ENCODE measurements at places on chromosomes 5 and 9.

- no peak overlapping the region for H3K4me3 ChIP-seq
- no peaks in the 10 kb centered on the region for H3K4me1 ChIP-seq
- DNase-seq: no peak
- no peaks in the 10 kb centered on the region for H3K36me3 ChIP-seq
- H3K27ac ChIP-seq: no peak overlapping the region
- no peaks in the 10 kb centered on the region for H3K27me3 ChIP-seq
Measured at GRCh38 chr5:135942202-135942771, 12.5 kb downstream of the LECT2 start.

DNA sequence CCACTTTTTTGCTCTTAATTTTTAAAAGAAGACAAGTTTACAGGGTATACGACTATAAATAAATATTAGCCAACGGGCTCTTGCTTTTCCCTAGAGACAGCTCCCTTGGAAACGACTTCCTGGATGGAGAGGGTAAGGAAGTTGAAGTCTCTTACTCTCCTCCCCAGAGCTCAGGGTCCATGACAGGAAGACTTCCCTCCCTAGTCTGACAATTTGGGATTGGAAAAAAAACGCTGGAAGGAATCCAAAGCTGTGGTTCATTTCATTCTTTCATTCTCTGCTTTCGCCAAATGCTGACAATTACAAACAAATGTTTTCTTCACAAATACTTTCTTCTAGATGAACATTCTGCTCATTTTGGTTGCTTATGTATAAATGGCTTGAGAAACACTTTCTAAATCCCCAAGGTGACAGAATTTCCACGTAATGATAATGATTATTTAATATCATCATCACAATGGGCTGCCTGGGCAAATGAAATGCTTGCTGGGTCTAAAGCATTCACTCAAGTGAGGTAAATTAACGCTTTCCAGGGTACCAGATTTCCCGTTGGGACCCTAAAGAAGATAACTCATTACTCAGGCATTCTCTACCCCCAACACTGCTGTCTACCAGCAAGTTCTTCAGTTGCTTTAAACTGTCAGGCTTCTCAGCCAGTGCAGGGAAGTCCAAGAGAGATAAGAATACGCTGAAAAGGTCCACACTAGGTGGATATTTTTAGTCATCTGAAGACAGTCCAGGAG lies 139.8 kb upstream of the SLC30A5 start:
- H3K27me3 ChIP-seq: no peaks in the 10 kb centered on the region
- no peaks in the 10 kb centered on the region for H3K36me3 ChIP-seq
- no peaks in the 10 kb centered on the region for H3K4me1 ChIP-seq
- H3K4me3 ChIP-seq: no peak overlapping the region

DNA sequence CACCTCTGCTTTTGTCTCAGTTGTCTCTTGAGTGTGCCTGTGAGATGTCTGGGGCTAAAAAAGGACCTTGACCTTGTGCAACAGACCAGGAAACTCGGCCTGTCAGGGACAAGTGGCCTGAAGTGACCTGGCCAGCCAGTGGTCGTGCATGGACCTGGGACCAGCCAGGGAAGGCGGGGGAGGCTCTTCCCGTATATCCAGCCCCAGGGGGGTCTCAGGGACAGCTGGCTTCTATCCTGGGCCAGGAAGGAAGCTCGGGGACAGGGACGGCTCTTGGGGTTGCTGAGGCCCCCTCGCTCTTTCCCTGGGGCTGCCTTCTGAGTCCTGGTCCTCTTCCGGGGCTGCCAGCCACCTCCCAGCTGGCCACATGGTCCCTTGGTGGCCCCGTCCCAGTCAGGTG lies 3.2 kb upstream of the ADAMTSL2 start:
- no peak for DNase-seq
- H3K36me3 ChIP-seq: no peaks in the 10 kb centered on the region
- H3K27me3 ChIP-seq: peaks cover 98% of the 10 kb centered on the region
- no peak overlapping the region for H3K27ac ChIP-seq
- no peaks in the 10 kb centered on the region for H3K4me1 ChIP-seq

DNA sequence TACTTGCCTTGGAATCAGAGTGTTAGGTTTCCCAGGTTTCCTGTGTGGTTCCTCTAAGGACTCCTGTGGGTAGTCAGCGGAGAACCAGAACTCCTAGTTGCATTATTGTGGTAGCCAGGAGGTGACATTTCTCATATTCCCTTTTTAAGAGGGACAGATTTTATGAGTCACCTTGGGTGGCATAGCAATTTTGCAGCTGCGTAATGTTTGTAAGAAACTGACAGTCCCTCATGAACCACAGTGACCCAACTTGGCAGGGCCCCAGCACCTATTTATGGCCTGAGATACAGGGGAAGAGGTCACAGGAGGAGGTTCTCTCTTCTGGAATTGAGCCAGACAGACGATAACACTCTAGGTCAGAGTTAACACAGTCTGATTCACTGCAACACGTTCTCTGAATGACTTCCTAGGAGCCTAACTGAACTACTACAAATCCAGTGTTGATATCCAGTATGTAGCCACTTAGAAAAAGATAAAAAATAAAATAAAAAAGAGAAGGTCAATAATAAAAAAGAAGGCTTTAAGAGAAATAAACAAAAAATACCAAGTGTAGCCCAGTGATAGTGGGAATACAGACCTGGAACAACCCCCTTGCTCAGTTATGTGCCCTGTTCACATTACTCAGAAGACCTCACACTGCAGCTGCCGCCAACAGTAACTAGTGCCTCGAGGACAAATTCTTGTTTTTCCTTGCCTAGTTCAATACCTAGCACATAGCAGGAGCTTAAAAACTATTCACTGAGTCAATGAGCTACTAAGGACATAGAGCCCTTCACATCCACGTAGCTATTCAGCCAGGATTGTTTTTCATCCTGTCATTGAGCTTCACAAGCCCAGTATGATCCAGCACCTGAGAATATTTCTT lies 50.7 kb upstream of the VLDLR start:
- peak overlapping the region; percentile 77 for H3K27ac ChIP-seq
- peaks cover 61% of the 10 kb centered on the region for H3K4me1 ChIP-seq
- H3K27me3 ChIP-seq: no peaks in the 10 kb centered on the region
- peak; percentile 90 for DNase-seq
- no peak overlapping the region for H3K4me3 ChIP-seq

DNA sequence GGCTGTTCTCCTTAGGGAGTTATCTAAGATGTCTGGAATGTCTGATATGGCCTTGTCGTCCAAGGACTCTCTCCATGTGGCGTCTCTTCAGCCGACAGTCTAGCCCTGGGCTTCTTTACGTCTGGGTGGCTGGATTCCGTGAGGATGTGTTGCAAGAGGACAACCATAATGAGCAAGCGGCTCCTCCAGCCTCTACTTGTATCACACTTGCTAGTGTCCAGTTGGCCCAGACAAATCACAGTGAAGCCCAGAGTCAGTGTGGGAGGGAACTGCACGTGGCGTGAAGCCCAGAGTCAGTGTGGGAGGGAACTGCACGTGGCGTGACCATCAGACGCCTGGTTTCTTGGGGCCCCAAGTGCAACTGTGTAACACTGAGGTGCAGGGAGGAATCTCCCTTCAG lies 61.1 kb downstream of the COL23A1 start:
- no peak overlapping the region for H3K27ac ChIP-seq
- peaks cover 90% of the 10 kb centered on the region for H3K27me3 ChIP-seq
- no peaks in the 10 kb centered on the region for H3K36me3 ChIP-seq
- no peaks in the 10 kb centered on the region for H3K4me1 ChIP-seq
- H3K4me3 ChIP-seq: no peak overlapping the region

DNA sequence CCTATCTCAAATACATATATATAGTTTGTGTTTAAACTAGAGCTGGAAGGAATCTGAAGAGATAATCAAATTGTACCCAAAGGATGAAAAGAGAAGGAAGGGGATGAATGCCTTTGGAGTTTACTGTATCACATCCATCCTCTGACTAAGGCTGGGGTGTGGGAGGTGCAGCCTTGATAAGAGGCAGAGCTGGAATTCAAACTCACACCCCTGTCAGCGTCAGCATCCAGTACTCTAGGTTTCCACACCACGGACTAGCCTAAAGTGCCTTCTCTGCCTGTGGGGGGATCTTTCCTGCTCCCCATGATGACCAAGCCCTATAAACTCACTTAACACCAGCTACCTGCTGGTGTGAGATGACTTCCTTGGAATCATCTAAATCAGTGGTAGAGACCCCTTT lies 48.1 kb downstream of the EPB41L4B start:
- no peaks in the 10 kb centered on the region for H3K27me3 ChIP-seq
- no peak overlapping the region for H3K27ac ChIP-seq
- no peaks in the 10 kb centered on the region for H3K4me1 ChIP-seq
- no peaks in the 10 kb centered on the region for H3K36me3 ChIP-seq
- H3K4me3 ChIP-seq: no peak overlapping the region

GRCh38 chr5:103801681-103802080 lies 239.1 kb upstream of the NUDT12 start:
- no peaks in the 10 kb centered on the region for H3K36me3 ChIP-seq
- H3K4me3 ChIP-seq: no peak overlapping the region
- DNase-seq: no peak
- H3K4me1 ChIP-seq: no peaks in the 10 kb centered on the region
- no peak overlapping the region for H3K27ac ChIP-seq

DNA sequence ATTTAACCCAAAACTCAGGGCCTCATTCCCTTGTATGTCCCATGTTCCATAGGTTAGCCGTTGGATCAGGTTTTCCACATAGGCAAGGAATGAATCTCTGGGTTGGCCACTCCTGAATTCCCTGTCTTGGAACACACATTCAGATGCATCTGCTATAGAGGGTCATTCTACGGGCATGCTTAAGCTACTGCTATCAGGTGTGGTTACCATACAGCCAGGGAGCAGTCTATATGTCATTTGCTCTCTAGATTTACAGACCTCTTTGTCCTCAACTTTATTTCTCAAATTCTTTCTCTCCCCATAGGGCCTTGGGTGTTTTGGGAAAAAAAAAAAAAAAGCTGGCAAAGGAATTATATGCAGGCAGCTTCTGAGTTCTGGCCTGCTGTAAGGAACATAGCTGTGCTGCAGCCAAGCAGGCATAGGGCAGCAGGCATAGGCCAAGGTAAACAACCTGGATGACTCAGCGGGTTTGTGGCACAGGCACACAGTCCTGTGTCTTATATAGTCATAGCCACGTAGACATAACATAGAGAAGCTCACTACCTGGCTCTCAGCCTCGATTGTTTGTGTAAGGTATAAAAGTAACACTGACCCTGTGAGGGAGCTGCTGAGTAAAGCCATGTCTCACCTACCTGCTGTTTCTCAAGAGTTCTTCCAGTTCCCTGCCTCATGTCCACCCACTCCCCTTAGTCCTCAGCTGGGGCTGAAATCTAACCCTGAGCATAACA lies 141.5 kb downstream of the OSTF1 start:
- peak overlapping the region; percentile 82 for H3K27ac ChIP-seq
- no peaks in the 10 kb centered on the region for H3K36me3 ChIP-seq
- DNase-seq: peak; percentile 75
- no peaks in the 10 kb centered on the region for H3K27me3 ChIP-seq

- H3K27ac ChIP-seq: peak overlapping the region; percentile 78
- DNase-seq: peak; percentile 56
- peaks cover 47% of the 10 kb centered on the region for H3K4me1 ChIP-seq
- H3K4me3 ChIP-seq: peak overlapping the region; percentile 7
Measured at GRCh38 chr5:173781816-173782670, 106.1 kb upstream of the CPEB4 start.

- no peak overlapping the region for H3K27ac ChIP-seq
- no peak for DNase-seq
- no peak overlapping the region for H3K4me3 ChIP-seq
- no peaks in the 10 kb centered on the region for H3K27me3 ChIP-seq
- no peaks in the 10 kb centered on the region for H3K4me1 ChIP-seq
Measured at GRCh38 chr9:93306081-93306480, 122.1 kb downstream of the WNK2 start.

DNA sequence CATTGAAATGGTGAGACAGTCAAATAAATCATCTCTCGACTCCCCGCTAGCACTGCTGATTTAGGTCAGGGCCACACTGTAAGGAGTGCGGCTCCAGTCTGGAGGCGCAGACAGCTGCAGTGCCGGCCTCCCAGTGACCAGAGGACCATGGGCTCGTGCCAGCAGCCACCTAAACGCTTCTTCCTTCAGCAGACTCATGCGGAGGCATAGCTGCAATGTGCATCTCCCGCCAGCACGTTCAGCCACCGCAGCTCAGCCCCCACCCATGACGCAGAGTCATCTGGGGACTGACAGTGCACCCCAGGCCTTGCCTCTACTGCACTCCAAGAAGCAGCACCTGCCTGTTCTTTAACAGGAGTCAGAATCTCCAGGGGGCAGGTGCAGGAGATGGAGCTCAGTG lies 13.6 kb upstream of the MAPK9 start:
- H3K27me3 ChIP-seq: no peaks in the 10 kb centered on the region
- no peak overlapping the region for H3K4me3 ChIP-seq
- H3K4me1 ChIP-seq: no peaks in the 10 kb centered on the region
- no peak overlapping the region for H3K27ac ChIP-seq
- H3K36me3 ChIP-seq: no peaks in the 10 kb centered on the region

- no peaks in the 10 kb centered on the region for H3K27me3 ChIP-seq
- no peak overlapping the region for H3K4me3 ChIP-seq
- no peaks in the 10 kb centered on the region for H3K36me3 ChIP-seq
- no peak overlapping the region for H3K27ac ChIP-seq
Measured at GRCh38 chr9:108257382-108257781, 598.4 kb downstream of the ACTL7B start.

GRCh38 chr5:180631549-180632383 lies 17.6 kb downstream of the FLT4 start:
- no peaks in the 10 kb centered on the region for H3K4me1 ChIP-seq
- no peak overlapping the region for H3K27ac ChIP-seq
- H3K27me3 ChIP-seq: peaks cover 62% of the 10 kb centered on the region
- no peaks in the 10 kb centered on the region for H3K36me3 ChIP-seq
- H3K4me3 ChIP-seq: no peak overlapping the region
- no peak for DNase-seq

DNA sequence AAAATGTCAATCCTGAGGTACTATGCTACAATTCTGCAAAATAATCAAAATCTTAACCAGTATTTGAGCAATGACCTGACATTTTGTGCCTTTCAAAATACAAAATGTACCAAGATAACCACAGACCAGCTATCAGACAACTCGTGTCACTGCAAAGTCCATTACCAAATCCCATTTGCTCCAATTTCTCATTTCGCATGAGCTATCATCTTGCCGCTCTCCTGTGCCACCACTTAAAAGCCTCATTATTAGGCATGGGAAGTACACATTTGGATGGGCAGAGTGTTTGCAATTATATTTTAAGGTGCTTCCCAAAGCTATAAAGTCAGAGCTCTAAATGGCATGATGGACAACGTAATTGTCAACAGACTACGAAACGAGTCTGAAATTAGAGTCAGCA lies 205.2 kb downstream of the AGTPBP1 start:
- no peak for DNase-seq
- H3K36me3 ChIP-seq: no peaks in the 10 kb centered on the region
- H3K27me3 ChIP-seq: 0 out of 2 replicates have a peak, but pooled peaks cover 2% of the 10 kb centered on the region
- H3K4me1 ChIP-seq: no peaks in the 10 kb centered on the region
- no peak overlapping the region for H3K27ac ChIP-seq

DNA sequence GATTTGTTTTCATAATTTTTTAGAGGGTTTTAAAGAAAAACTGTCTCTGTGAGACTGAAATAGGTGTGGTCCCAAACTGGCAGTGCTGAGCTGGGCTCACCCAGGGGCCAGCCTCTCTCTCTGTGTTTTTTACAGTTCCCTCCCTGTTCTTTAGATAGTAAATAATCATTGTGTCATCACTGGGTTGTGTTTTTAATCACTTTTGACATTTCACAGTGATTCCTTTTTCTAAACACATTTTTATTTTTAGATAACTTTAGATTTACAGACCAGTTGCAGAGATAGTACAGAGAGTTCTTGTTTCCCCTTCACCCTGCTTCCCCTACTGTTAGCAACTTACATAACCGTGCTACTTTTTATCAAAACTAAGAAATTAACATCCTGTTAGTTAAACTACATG lies 44.4 kb downstream of the MAP1B start:
- H3K27ac ChIP-seq: no peak overlapping the region
- DNase-seq: no peak
- H3K4me3 ChIP-seq: no peak overlapping the region
- no peaks in the 10 kb centered on the region for H3K27me3 ChIP-seq
- peaks cover 9% of the 10 kb centered on the region for H3K4me1 ChIP-seq
- peaks cover 11% of the 10 kb centered on the region for H3K36me3 ChIP-seq
